ENCODE measurements at places on chromosomes 5 and 9.
A peak's percentile ranks its signal among the peaks of the same experiment; 100 is the strongest.

DNA sequence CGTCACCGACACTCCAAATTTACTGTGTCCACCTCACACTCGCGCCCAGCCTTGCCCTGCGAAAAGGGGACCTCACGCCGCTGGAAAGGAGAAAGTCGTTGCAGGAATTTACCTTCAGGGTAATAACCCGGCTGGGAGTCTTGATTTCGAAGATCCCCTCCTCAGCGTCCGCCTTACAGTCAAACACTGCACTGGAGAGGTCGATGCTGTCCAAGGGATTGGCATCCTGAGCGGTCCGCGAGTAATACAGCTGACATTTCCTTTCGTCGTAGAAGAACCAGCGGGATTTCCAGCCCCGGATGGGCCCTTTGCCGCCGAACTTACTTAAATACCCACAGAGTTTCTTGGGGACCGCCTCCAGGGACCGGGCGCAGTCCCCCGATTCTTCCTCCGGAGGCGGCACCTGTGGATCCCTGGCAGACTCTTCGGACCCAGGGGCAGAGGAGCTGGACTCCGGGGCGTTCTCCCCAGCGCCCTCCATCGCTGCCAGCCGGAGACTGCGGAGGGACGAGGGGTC, 330 bp downstream of the TBC1D2 start:
- H3K4me3 ChIP-seq: peak overlapping the region; percentile 77
- DNase-seq: no peak
- H3K36me3 ChIP-seq: no peaks in the 10 kb centered on the region
- H3K27me3 ChIP-seq: no peaks in the 10 kb centered on the region

DNA sequence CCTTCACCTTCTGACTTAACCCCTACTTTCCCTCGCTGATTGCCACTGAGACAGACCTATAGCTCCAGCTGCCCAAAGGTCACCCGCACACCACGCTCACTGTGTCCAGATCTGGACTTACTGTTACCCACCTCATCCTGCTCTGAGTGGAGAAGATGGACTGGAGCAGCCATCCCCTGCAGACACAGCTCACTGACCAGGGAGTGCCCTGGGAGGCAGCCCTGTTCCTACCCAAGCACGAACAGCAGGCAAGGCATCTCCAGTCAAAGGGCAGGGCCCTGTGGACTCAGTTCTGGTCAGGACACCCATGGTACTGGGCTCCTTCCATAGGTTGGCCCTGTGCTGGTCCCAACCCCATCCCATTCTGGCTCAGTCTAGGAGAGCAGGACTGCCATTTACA, 9.5 kb upstream of the BARX1 start:
- no peaks in the 10 kb centered on the region for H3K36me3 ChIP-seq
- H3K4me3 ChIP-seq: no peak overlapping the region
- no peak overlapping the region for H3K27ac ChIP-seq
- no peak for DNase-seq
- H3K4me1 ChIP-seq: no peaks in the 10 kb centered on the region
- no peaks in the 10 kb centered on the region for H3K27me3 ChIP-seq

GRCh38 chr5:117318528-117318927, 743.9 kb upstream of the SEMA6A start:
- H3K27me3 ChIP-seq: no peaks in the 10 kb centered on the region
- DNase-seq: peak; percentile 16
- H3K4me1 ChIP-seq: no peaks in the 10 kb centered on the region

DNA sequence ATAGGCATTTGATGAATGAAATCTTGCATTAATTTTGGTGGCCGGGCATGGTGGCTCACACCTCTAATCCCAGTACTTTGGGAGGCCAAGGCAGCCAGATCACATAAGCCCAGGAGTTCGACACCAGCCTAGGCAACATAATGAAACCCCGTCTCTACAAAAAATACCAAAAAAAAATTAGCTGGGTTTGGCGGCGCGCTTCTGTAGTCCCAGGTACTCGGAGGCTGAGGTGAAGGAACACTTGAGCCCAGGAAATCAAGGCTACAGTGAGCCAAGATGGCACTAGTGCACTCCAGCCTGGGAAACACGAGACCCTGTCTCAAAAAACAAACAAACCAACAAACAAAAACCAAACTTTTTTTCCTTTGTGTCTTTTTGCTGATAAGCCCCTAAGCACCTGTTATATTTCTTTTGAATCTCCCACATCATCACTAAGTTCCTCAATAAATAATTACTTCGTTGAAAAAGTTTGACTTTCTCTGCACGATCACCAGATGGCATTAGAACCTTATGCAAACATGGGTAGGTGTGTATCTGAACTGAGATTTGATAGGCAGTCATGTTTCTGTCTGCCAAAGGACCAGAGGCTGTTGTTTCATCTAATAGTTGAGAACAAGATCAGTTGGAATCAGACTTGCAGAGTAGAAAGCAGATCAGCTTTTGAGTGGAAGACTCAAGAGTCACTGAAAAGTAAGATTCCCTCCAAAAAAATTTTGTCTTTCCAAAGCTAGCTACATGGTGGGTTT, 5.5 kb upstream of the MATR3 start:
- H3K27ac ChIP-seq: no peak overlapping the region
- H3K36me3 ChIP-seq: peaks cover 31% of the 10 kb centered on the region
- peaks cover 6% of the 10 kb centered on the region for H3K4me1 ChIP-seq
- no peaks in the 10 kb centered on the region for H3K27me3 ChIP-seq

DNA sequence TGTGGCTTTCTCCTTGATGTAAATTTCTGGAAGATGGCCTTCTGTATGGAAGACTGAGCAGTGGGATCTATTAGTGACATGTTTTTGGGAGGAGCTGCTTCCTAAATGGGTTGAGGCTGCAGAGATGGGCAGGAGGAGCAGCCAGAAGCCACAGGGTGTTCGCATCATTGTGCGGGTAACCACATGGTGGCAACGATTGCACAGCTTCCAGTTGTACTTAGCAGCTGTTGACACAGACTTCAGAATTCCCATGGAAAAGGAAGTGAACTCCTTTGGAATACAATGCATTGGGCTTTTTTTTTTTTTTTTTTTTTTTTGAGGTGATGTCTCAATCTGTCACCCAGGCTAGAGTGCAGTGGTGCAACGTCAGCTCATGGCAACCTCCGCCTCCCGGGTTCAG, 297.3 kb downstream of the NR3C1 start:
- no peak overlapping the region for H3K27ac ChIP-seq
- H3K36me3 ChIP-seq: no peaks in the 10 kb centered on the region
- H3K4me1 ChIP-seq: peaks cover 14% of the 10 kb centered on the region
- DNase-seq: no peak
- no peaks in the 10 kb centered on the region for H3K27me3 ChIP-seq
- no peak overlapping the region for H3K4me3 ChIP-seq

- peak; percentile 44 for DNase-seq
- H3K27ac ChIP-seq: no peak overlapping the region
- no peaks in the 10 kb centered on the region for H3K27me3 ChIP-seq
These were observed 51.2 kb downstream of the MRPS27 start for GRCh38 chr5:72268753-72269410.

DNA sequence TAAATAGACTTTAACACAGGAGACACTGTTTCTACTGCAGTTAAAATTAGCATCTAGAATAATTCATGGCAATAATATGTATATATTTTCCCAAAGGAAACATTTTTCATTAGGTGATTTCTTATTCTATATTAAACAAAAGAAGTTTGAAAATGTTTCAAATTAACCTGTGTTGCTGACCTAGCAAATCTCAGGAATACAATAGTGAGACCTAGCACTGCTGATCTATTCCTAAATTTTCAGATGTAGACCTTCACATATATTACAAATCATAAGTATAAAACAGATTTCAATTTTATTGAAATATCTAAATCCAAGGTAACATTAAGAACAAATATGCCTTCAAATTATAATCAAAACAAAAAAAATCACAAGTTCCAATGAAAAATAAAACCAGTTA, 15.1 kb downstream of the LMBRD2 start:
- no peak overlapping the region for H3K27ac ChIP-seq
- no peaks in the 10 kb centered on the region for H3K36me3 ChIP-seq

DNA sequence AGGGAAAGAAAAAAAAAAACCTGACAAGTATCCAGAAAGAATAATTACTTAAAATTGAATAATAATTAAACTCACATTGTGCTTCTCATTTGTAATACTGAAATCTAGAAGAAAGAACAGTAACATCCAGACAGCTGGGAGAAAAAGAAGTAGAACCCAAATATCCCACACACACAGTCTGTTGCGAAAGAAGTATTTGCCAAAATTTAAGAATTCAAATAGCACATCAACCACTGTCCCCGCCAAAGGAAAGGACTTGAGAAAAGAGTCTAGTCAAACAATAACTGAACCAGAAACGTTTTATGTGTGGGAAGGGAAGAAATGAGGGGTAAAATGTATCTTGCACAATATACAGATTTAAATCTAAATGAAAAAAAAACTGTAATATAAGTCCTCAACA, 202.8 kb downstream of the MLLT3 start:
- H3K27ac ChIP-seq: no peak overlapping the region
- H3K4me3 ChIP-seq: no peak overlapping the region
- peaks cover 6% of the 10 kb centered on the region for H3K27me3 ChIP-seq
- H3K36me3 ChIP-seq: no peaks in the 10 kb centered on the region
- no peak for DNase-seq

- no peaks in the 10 kb centered on the region for H3K4me1 ChIP-seq
- no peak overlapping the region for H3K4me3 ChIP-seq
- H3K36me3 ChIP-seq: no peaks in the 10 kb centered on the region
- no peak for DNase-seq
These were observed 10.9 kb upstream of the IL3 start for GRCh38 chr5:132049559-132049958.

- H3K27me3 ChIP-seq: no peaks in the 10 kb centered on the region
- peak overlapping the region; percentile 50 for H3K27ac ChIP-seq
- H3K4me3 ChIP-seq: no peak overlapping the region
- peaks cover 21% of the 10 kb centered on the region for H3K4me1 ChIP-seq
- DNase-seq: peak; percentile 89
These were observed 49.6 kb upstream of the CPLX2 start for GRCh38 chr5:175821790-175822211.

DNA sequence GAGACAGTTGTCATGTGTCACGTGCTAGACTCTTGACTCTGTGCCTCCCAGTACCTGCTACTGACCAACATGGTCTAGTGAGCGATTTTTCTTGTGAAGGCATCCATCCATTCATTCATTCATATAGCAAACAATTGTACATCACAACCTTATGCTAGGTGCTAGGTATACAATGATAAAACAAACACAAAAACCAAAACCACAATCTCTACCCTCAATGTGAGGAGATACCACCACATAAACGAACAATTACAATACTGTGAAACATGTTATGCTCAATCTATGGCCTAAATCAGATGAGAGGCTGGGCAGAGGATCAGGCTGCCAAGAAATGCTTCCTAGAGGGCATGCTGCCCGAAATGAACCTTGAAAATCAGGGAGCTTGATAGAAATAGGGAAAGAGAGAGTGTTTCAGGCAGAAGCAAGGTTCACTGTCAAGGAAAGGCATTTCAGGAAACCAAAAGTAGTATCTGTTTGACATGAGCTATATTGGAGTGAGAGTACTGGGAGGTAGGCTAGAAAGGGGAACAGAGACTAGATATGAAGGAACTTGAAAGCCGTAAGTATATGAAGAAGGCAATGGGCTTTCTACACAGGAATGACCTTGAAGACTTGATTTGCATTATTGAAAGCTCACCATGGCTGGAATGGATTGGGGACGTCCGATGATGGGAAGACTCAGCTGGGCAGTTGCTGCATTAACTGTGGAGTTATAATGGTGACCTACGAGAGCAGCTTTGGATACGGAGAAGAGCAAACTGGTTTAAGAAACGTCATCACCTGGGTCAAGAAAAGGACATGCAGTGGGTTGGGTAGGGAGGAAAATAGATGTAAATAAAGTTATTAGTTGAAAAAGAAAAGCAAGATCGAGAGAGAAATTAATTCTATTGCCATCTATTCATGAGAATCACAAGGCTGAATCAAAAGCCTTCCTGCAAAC, 90.1 kb downstream of the THBS4 start:
- DNase-seq: no peak
- no peaks in the 10 kb centered on the region for H3K27me3 ChIP-seq
- peaks cover 14% of the 10 kb centered on the region for H3K4me1 ChIP-seq

DNA sequence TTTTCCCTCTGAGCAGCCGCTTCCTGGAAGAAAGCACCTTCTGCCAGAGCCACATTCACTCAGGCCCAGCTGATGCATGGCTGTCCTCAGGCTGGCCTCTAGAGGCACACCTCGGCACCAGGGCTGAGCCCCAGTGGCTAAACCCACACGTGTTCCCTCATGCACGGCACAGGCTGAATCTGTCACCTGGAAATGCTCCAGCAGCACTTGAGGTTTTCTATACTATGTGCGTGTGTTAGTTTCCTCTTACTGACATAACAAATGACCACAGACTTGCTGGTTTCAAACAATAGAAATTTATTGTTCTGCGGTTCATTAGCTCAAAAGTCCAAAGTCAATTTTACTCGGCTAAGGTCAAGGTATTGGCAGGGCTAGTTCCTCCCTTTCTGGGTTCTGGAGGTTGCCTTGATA, 141.4 kb downstream of the LRRC70 start:
- no peaks in the 10 kb centered on the region for H3K36me3 ChIP-seq
- H3K4me1 ChIP-seq: no peaks in the 10 kb centered on the region
- peak; percentile 31 for DNase-seq

DNA sequence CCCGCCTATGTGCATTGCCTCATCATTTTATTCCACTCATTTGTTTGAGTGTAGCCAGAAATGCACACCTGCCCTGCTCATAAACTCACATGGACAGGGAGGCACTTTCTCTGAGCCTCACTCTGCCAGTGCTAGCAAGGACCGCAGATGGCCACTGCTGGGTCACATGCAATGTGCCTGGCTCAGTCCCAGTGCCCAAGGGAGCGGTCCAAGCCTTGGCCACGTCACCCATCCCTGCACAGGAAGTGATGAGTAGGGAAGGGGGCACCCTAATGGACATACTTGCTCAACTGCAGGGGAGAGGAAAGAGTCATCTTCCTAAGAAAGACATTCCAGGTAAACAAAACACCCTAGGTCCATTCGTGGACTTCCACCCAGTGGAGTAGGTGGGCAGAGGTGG, 630.9 kb downstream of the IRX1 start:
- no peak for DNase-seq
- no peak overlapping the region for H3K4me3 ChIP-seq
- H3K27ac ChIP-seq: no peak overlapping the region
- no peaks in the 10 kb centered on the region for H3K27me3 ChIP-seq
- no peaks in the 10 kb centered on the region for H3K36me3 ChIP-seq

Data from HCT116 (cell line).